Ovary (tissue), 10 donors: ENCODE measurements at places on chromosomes 1 and 21.

GRCh38 chr1:110420874-110421793 lies 13.6 kb upstream of the LAMTOR5 start:
- peak; percentile 33 for DNase-seq

DNA sequence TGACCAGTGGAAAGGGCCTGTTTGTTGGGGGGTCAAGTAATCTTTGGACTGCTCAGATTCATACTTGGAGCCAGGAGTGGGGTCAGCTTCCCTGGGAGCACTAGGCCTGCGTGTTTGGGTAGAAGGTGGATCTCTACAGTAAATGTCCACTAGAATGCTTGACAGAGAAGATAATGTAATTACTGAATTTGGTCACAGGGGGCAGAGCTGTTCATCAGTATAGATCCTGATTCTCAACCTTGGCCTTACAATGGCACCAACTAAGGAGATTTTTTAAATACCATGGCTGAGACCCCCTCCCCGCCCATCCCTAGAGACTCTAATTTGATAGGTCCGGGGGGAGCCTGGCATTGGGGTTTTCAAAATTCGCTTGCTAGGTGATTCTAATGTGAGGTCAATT lies 217.5 kb upstream of the PLXNA2 start:
- DNase-seq: no peak

DNA sequence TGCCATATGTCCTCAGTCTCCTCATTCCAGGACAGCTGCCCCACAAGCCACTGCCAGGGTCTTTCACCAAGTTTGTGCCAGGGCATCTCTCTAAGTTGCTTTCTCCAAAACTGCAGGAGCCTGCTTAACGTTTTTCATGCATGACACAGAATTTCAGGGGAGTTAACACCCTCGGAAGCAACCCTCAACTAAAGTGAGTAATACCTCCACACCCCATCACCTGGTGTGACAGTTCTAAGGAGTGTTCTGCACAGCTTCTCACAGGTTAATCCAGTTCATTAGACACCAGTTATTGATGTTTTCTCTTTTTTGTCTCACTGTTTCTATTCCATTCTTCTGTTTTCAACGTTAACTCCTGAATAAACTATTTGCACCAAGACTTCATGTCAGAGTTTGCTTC lies 115.0 kb downstream of the BACH1 start:
- no peak for DNase-seq

DNA sequence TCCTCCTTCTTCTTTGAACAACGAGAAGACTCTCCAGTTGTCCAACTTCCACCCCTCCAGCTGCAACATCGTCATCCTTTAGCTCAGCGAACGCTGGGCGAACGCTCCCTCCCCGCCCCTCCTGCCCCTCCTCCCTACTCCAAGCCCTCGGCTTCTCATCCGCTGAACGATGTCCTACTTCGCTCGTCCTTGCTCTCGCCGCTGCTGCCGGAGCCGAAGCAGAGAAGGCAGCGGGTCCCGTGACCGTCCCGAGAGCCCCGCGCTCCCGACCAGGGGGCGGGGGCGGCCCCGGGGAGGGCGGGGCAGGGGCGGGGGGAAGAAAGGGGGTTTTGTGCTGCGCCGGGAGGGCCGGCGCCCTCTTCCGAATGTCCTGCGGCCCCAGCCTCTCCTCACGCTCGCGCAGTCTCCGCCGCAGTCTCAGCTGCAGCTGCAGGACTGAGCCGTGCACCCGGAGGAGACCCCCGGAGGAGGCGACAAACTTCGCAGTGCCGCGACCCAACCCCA lies at the start of gene BCAN:
Gene BCAN, plus strand, starts transcription at position 357 of the 504 bp plus-strand sequence. CDS start 3,938 bp downstream, outside the sequence.
- no peak for DNase-seq

DNA sequence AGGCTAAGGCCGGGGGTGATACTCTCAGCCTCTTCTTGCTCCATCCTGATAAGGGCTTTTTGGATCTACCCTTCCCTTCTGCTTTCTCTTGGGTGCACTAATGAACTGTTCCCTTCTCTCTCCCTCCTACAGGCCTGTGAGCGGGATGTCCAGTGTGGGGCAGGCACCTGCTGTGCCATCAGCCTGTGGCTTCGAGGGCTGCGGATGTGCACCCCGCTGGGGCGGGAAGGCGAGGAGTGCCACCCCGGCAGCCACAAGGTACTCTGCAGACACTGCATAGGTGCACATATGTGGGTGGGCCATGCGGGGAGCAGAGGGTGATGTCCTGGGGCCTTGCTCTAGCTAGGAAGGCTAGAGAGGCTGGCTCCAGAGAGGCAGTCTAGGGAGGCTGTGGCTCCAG lies 2.9 kb downstream of the PROK1 start:
- no peak for DNase-seq

DNA sequence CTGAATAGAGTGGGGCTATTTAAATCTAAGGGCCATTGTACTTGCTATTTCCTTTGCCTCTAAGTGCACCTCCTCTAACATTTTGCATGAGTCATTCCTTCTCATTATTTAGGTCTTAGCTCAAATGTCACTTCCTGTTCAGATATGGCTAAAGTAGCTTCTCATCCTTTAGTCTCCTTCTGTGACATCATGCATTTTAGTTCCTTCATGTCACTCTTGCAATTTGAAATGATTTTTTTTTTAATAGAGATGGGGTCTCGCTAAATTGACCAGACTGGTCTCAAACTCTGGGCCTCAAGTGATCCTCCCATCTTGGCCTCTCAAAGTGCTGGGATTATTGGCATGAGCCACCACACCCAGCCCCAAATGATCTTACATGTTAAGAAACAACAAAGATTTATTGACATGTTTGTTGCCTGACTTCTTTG lies 6.6 kb downstream of the TBX19 start:
- DNase-seq: no peak

DNA sequence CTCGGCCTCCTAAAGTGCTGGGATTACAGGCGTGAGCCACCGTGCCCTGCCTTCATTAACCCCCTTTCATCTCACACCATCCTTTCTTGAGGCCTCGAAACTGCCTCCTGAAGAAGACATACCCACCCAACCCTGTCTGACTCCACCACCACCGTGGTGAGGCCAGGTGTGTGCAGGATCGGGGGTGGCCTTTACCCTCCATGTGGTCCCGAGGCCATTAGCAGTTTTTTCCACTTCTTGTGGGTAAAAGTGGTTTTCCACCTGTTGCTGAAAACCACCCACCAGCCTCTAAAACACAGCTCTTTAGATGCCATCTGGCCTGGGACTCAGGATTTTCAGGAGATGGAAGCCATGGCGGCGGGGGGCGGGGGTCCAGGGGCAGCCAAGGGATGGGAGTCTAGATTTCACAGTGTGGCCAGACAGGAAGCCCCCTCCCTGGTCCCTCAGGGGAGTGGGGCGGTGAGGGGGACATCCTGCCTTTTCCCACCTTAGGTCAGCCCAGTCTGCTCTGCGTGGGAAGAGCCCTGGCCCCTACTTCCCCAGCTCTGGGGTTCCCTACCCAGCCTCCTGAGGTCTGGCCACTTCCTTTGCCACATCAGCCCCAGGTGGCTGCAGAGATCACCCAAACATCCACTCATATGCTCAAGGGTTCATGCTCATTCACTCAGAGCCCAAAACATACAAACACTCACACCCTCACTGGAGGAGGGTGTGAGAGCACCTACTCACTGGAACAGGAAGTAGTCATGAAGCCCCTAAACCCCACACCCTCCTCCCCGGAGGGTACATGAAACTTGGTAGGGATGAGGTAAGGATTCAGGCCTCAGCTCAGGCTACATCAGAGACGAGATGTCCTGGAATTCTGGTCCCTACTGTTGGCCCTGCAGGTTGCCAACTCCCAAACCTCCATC lies 2.3 kb downstream of the FGR start:
- no peak for DNase-seq

GRCh38 chr1:14412235-14412634 lies 186.2 kb upstream of the KAZN start:
- DNase-seq: no peak

GRCh38 chr1:197844651-197845050 lies 57.8 kb upstream of the C1orf53 start:
- no peak for DNase-seq

DNA sequence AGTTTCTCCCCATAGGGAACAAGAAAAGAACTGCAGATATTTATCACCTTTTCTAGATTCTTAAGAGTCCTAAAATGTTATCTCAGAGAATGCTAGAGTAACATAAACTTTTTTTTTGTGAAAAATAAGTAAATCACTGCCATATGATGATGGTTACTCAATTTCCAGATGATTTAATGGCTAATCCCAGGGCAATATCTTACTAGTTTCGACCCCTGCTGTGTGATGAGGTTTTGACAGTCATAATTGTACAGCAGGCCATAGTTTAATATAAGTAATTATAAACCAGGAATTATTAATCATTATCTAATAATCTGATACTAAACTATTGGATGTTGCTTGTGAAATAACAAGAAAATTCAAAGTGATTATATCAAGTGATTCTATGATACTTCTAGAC lies 210.6 kb downstream of the HLX start:
- DNase-seq: no peak

GRCh38 chr1:116585886-116586285 lies 15.1 kb upstream of the CD58 start:
- no peak for DNase-seq

GRCh38 chr1:17759114-17759513 lies 4.0 kb downstream of the ACTL8 start:
- DNase-seq: no peak

- DNase-seq: no peak
Observed at GRCh38 chr21:30245061-30245460, 29.2 kb upstream of the CLDN8 start.

DNA sequence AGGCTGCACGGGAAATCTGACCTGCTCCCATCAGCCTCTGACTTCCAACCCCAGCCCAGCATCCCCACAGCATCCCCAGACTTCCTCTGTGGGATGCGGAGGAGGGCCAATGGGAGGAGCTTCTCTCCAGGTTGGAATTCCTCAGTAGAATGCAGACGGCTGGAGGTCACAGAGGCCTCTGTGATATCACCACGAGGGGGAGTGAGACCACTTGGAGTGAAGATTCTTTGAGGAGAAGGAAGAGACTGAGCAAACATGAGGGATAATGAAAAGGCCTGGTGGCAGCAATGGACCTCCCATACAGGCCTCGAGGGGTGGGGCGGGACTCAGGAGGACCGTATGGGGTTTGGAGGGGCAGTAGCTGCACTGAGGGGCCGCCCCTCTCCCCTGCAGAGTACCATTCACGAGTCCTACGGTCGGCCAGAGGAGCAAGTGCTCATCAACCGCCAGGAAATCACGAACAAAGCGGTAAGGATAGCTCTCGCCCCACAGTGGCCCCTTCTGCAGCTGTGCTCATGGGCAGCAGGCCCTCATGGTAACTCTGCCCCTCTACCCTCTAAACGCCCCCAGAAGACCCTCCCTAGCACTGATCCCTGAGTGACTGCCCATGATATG lies at the start of gene CATSPER4:
Gene CATSPER4, plus strand, starts transcription at position 230 of the 615 bp plus-strand sequence. Its CDS starts 26 bp downstream, at position 256.
- DNase-seq: no peak

DNA sequence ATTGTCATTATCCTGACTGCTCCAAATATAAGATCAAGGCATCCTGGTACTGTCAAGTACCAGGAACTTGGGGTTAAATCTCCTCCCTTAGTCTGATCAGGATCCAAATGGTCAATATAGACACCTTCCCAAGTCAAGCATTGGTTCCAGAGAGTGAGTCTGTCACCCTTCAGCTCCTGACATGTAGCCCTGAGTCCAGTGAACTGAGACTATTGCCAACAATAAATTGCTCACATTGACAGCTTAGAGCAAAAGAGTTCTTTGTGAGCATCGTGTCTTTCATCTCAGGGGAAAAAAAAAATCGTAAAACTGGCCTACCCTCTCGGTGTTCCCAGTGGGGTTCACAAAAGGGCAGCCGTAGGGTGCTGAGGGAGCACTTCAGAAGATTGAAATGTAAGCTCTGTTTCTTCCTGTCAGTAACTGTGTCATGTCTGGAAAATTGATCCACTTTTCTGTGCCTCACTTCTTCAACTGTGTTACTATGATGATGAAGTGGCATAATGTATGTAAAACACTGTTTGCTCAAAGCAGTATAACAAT lies 228.5 kb downstream of the KCNH1 start:
- no peak for DNase-seq

GRCh38 chr21:45864436-45864835 lies 117.1 kb upstream of the COL6A1 start:
- no peak for DNase-seq

GRCh38 chr1:150626150-150626549 lies 3.3 kb downstream of the ENSA start:
- no peak for DNase-seq

DNA sequence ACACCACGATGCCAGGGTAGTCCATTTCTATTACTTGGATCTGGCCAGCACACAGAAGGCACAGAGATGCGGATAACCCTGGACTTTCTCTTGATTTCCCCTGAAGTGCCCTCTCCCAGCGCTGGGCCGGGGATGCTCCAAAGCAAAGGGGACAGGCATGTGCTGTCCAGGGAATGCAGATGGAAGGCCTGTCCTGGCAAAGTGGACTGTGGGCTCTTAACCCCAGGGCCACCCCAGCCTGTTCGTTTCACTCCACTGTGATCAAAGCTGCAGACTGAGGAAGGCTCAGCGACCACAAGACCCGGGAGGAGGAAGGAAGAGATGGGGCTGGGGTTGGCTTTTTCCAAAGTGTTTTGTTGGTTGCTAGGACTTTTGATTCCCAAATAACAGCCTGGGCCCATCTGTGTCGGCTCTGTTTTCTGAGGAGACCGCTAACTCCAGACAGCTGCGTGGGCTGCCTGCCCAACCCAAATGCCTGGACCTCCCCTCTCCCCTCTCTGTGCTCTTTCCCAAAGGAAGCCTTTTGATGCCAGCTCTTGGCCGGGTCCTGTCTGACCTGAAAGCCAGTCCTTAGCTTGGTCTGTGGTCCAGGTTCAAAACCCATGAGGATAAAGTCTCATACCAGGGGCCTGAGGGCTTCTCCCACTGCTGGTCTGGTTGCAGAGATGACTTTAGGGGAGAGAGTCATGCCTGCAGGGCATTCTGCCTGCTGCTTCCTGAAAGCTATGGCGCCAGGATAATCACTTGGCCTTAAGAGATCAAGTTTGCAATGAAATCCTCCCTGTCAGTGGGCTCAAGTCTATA lies 119.6 kb upstream of the CD34 start:
- peak; percentile 84 for DNase-seq

GRCh38 chr1:39907528-39908453 lies 6.1 kb upstream of the MYCL start:
- DNase-seq: no peak
